ENCODE measurements at places on chromosomes 3 and 15.

- no peak for DNase-seq
Observed at GRCh38 chr15:63465104-63465503, 39.3 kb upstream of the USP3 start.

GRCh38 chr15:67137951-67138848 lies 72.8 kb downstream of the SMAD3 start:
- no peak for DNase-seq

DNA sequence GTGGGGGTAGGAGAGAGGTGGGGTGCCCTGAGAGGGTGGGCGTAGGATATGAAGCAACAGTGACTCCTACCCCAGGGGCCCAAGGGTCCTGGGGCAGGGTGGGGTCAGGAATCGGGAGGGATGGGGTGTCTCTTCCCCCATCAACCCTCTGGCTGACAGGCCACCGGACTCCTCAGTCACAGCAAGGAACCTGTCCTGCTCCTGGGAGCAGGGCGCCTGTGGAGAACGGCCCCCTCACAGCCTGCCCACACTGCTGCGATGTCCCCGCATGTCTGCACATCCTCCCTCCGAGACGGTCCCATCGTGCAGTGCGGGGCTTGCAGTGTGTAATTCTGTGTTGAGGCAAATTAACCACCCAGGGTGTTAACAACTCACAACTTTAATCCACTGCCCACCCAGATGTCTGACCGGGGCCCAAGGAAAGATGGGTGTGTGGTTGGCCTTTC lies 2.7 kb downstream of the TM4SF19 start:
- DNase-seq, result no peak

DNA sequence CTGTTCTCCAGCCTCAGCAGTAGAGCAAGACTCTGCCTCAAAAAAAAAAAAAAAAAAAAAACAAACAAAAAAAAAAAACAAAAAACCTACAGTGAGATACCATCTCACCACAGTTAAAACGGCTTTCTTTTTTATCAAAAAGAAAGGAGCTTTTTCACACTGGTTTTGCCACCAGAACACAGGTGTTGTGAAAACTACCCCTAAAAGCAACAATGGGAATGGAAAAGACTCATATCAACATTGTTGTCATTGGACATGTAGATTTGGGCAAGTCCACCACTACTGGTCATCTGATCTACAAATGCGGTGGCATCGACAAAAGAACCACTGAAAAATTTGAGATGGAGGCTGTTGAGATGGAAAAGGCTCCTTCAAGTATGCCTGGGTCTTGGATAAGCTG lies 24.8 kb upstream of the SLC25A38 start:
- DNase-seq, result peak; percentile 41

DNA sequence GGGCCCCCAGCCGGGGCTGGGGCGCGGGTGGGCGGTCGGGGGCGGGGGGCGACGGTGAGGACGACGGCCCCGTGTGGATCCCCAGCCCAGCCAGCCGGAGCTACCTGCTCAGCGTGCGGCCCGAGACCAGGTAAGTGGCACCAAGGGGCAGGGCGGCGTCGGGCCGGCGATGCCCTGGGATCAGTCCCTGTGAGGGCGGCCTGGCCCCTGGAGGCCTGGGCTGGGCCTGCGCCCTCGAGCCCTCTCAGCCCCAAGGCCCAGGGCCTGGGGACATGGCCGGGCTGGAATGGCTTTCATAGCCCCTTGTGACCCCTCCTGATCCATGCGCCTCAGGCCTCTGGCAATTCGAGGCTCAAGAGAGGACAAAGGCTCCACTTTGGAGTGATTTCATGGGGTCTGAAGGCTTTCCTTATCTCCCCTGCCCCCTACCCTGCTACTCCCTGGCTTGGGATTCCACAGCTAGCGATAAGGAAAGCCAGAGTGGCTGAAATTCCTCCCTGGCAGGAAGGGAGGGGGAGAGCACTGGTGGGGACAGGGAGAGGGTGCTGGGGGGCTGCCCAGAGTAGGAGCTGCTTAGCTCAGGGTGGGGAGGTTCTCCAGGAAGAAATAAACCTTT lies 418 bp downstream of the ALPK3 start:
- no peak for DNase-seq

DNA sequence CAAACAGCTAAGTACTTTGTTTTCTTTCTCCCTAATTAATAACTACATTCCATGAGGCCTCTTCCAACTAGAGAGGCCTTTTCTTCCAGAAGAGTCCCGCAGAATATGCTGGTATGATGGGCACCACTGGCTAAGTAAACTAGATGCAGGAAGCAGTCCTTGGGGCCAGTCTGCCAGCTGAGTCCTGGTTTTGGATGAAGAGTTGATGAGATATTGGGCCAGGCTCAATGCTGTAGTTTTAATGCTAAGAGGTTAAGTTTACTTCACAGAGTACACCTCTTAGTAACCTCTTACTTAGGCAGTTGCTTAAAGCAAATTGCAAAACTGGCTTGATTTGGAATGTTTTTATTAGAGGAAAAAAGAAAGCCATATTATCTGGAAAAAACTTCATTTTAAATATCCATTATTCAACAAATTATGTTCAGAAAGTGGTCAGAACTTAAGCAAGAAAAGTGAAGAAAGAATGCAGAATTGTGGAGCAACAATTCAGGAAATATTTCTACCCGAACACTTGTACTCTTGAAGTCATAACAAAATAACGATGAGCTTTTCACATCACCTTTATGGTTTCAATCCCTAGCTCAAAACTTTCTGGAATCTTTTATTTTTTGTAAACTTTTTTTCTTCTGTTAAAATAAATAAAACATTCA lies 178.4 kb upstream of the CDIN1 start:
- no peak for DNase-seq

DNA sequence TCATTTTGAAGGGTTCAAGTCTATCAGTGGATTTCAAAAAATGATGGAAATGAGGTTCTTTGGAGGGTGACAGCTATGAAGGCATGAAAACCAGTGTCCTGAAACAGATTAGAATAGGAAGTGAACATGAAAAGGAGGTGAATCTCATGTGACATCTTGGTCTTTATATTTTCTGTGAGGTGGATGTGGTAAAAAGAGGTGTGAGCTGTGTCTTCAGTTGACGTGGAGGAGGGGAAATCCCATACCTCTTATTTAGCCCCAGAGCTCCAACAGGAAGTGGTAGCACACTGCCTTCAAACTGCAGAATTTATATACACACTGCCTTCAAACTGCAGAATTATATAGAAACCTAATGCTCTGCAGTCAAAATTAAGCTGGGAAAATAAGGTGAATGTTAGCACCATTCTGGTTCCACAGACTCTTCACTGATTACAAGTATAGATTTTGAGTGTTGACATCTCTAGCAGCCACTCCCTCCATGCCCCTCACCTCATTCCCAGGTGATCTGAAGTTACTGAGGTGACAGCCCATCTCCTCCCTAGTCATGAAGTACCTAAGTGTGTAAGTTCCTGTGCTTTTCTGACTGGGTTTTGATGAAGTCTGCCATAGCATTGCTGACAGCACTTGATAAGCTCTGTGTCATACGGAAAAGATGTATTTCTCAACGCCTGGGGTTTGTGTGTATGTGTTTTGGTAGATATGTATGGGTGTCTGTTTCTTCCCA lies 2.7 kb downstream of the RAB8B start:
- peak; percentile 88 for DNase-seq

DNA sequence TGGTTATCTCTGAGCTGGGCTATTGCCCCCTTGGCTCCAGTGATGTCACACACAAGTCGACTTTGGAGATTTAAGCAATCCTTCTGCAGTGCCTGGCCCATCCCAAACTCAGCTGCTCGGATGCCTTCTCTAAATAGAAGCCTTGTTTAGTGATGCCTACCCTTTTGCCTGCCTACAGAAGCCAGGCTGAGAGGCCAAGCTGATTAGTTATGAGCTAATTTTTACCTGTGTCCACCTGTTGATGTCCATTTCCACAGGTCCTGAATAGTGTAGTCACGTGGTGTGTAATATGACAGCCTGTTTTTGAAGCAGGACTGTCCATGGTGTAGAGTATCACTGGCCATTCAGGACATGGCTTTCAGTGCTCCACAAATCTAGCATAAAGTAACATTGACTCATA lies 45.5 kb downstream of the SSUH2 start:
- DNase-seq, result no peak
